ENCODE measurements at places on chromosomes 3 and 15.

GRCh38 chr3:128424508-128425069 is 42.1 kb downstream of the DNAJB8 start:
- DNase-seq: no peak

DNA sequence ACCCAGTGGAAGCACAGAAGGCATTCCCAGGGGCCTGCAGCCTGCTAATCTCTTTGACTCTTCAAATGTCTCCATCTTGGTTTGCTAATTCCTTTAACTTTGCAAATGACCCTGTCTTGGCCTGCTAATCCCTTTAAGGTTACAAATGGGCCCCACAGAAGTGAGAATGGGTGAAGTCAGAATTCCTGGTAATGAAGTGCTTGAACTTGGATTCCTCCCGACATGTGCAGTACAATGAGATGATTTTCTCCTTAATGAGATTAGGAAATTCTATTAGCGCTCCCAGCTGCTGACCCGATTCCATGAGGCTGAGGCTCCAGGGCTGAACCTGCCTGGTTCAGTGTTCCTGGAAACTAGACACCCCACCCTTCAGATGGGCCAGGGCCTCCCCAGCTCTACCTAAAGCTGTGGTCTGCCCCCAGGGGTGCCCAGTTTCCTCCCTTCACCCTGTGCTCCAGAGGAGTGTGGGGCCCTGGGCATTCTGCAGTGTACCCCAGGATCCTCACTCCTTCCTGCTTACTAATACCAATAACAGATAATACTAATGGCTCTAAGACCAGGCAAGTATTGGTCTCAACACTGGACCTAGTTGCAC is 47.4 kb downstream of the SCN5A start:
- no peak for DNase-seq

GRCh38 chr3:24863215-24863614 is 368.6 kb upstream of the THRB start:
- DNase-seq: no peak

GRCh38 chr3:12433823-12434222 is 50.5 kb upstream of the TSEN2 start:
- no peak for DNase-seq

DNA sequence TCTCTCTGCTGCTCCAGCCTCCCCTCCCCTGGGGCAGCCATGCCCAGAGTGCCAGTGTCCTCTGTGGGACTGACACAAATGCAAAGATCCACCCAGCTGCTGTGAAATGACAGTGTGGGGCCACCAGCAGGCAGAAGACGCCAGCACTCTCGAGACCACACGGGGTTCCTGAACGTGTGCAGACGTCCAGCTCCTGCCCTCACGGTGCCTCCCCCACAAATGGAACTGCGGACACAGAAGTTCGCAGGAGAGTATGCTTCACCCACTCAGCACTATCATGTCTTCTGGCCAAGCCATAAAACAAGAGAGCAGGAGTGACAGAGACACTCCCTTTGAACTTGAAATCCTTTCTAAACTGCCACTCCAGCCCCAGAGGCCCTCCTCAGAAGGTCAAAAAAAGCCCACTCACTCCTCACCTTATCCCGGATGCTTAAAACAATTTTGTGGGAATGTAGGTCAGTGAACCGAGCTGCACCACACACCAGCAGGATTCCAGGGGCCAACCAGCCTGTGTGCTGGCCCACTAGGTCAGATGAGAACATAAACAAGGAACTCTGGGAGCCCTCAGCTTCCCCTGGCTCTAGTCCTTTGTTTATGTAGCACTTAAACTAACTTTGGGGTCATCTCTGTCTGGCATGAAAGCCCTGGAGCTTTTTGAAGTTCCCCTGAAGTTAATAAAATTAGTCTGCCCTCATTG is 112.6 kb downstream of the DNAJB8 start:
- no peak for DNase-seq

DNA sequence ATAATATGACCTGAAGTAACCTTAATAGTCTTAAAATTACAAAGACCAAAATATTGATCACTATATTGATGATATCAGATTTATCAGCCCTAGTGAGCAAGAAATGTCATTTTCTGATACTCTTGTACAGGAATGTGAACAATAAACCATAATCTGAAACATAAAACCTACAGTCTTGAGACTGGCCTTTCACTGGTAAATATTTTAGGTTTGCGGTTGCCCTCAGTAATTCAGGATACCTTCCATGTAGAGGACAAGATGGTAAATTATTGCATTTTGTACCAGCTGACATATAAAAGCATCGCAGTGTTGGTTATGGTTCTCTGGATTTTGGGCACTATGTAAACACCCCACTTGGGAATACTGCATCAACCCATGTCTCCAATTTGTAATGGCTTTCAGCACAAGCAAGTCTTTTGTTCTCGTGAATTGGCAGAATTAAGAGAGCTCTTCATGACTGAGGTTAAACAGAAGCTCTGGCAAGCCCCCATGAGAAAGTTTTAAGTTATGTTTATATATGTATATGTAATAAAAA is 128.5 kb downstream of the LMLN start:
- no peak for DNase-seq

DNA sequence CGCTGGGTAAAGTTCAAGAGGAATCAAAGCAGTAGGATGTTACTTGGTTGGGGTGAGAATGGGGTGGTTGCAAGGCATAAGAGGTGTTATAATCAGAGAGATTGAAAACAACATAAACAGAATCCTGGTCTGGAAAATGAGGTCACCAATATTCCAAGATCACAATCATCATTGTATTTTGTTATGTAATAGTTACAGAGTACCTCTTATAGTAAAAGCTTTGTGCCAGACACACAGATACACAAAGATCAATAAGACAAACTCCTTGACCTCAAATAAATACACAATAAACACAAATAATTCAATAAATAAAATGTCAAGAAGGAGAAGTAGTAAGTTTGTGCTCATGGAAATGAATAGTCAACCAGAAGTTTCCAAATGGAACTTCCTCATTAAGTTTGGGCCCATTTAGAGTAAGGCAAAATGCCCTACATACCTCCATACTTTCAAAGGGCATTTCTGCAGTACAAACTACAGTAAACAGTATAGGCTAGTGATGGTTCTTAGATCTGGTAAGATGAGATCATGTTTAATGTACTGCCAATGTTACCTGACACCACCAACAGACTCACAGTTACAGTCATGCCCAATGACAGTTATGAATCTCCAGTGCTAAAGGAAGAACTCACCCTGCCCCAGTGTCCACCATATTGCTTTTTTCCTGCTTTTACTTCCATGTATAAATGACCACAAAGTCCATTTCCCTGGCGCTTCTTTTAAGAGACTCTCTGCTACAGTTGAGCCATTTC is 93.4 kb downstream of the KCNMB2 start:
- DNase-seq: no peak

DNA sequence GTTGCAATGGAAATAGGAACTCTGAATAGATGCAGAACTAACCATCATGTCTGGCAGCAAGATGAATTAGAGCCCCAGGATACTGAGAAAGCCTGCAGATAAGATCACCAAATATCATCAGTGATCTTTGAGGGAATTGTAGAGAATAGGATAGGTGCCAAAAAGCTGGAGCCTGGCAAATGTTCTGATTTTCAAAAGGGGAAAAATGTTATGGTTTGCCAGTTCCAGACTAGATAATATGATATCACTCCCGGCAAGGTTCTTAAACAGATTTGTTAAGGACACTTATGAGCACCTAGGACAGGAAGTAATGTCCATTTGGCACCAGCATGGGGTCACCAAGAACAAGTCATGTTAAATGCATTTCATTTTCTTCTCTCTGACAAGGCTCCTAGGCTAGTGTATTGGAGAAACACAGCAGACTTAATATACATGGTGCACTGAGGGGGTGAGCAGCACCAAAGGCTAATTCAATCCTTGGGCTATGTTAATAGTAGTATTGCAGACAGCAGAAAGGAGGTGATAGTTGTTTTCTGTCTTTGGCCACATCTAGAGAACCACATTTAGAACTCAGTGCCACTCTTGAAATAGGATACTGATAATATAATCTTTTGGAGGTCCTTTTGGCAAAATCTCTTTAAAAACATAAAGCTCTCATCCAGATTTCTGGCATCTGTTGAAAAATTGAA is 4.8 kb downstream of the SRGAP3 start:
- DNase-seq: no peak

DNA sequence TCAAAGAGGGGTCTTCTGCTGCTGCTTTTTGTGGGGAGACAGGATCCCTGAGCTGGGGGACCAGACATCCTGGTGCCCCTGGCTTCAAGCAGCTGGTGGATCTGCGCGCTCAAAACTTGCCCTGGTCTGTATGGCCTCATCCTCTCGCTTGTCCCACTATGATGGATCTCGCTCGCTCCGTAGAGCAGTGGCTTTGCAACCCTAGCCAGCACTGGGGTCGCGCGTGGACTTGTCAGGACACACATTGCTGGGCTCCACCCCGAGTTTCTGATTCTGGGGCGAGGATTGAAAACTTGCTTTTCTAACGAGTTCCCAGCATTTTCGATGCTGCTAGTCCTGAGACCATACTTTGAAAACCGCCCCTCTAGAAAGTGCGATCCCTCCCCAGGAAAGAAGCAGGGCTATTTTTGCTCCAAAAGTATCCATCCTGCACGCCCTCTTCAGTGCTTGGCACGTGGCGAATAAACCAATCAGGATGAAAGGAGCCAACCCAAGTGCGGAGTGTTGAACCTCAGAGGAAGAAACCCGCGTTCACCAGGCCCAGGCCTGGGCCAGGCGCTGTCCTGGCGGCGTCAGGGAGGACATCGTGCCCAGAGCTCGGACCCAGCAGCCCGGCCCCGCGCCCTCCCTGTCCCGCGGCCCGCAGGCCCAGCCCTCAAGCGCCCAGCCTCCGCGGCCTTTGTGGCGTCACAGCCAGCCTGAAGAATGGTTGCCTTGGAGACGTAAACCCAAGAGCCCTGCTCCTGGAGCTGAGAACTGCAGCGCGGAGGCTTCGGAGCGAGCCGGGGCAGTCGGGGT is at the start of gene CFAP100:
Gene CFAP100, plus strand, starts transcription at position 731 of the 798 bp plus-strand sequence. CDS start 1,092 bp downstream, outside the sequence.
- DNase-seq: no peak

GRCh38 chr3:98343647-98344507 is 9.8 kb upstream of the OR5K4 start:
- DNase-seq: peak; percentile 30

- DNase-seq: no peak
Measured at GRCh38 chr3:149374391-149374790, 3.1 kb downstream of the TM4SF1 start.

GRCh38 chr15:88546248-88547129 is at the start of gene DET1:
DET1 (minus strand) TSS chr15:88546681; CDS start chr15:88531705, 14,976 bp downstream.
- peak; percentile 97 for DNase-seq

- DNase-seq: no peak
Measured at GRCh38 chr3:160781402-160781801, 25.4 kb downstream of the PPM1L start.
